Mucosa of descending colon (tissue), 3 donors: ENCODE measurements at places on chromosomes 11 and 22.

DNA sequence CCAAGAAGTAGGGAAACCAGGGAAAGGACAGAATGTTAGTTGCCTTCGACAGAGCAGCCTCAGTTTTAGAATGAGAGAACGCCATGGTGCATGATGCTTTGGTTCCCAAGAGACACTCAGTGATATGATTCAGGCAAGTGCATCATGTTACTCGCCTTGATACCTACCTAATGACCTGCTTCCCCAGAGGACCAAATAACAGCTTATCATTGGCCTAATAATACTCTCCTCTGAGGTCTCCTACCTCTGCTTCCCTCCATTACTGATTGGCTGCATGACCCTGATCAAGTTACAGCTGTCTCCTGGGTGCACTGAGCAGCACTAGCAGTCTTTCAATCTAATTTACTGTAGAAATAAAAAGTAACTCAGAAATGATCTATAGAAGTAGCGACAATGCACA is 979.7 kb upstream of the FAT3 start:
- DNase-seq = no peak

DNA sequence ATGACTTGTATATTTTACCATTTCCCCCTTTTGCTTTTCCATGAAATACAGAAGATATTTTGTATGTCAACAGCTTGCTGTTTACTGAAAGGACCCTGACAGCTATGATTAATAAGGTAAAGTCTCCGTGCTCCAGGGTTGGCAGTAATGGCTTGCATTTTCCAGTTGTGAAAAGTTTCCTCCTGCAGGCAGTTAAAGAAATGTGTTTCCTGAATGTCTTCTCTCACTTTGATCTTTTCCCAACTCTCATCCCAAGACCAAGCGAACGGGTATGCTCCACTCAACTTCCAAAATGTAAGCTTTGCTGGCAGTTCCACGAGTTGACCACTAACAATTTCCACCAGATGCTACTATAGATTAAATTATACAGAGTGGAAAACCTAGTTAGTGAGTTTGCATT is 8.9 kb downstream of the FIBIN start:
- DNase-seq = no peak

DNA sequence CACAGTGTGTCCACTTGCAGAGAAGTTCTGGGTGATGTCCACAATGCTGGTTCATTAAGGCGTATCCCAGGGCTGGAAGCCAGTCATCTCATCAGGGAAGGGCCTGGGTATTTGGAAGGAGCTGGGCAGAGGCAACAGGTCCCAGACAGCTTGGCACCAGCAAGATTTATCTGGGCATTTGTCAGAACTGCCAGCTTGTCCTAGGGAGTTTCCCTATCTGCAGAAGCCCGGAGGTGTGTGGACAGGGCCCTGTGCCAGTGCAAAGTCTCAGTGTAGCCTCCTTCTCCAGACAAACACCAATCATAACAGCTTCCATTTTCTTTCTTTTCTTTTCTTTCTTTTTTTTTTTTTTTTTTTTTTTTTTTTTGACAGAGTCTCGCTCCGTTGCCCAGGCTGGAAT is 125.3 kb upstream of the TIMP3 start:
- no peak for DNase-seq

DNA sequence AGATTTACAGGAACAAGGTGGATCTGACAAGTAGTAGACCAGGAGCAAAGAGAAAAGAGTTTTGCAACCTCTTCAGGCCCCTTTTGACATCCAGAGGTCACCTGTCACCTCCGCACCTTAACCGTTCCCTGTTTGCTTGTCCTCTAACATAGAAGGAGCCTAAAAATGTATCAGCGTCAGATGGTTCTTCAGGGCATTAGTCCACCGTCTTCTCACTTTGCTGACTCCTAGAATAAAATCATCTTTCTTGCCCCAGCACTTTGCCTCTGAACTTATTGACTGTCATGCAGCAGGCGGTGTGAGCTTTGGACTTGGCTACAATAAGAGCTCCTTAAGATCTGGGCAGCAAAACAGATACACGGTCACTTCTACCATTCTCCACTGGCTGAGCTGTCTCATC is 339.7 kb upstream of the B3GAT1 start:
- DNase-seq = no peak

DNA sequence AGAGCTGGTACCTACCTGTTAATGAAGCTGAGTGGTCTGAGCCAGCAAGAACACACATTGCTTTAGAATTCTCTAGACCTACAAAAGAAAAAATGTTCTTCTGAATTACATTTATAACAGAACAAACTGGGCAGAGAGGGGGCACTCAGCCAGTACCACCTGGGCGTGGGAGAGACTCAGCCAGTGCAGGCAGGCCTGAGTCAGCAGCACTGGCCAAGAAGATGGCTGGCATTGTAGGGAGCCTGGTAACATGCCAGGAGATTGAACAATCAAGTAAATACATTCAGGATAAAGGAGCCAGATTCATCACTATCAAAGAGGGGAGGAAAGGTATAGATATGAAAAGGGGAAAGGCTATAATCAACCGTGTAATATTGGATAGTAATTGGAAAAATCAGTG is 19.9 kb downstream of the SERGEF start:
- no peak for DNase-seq

DNA sequence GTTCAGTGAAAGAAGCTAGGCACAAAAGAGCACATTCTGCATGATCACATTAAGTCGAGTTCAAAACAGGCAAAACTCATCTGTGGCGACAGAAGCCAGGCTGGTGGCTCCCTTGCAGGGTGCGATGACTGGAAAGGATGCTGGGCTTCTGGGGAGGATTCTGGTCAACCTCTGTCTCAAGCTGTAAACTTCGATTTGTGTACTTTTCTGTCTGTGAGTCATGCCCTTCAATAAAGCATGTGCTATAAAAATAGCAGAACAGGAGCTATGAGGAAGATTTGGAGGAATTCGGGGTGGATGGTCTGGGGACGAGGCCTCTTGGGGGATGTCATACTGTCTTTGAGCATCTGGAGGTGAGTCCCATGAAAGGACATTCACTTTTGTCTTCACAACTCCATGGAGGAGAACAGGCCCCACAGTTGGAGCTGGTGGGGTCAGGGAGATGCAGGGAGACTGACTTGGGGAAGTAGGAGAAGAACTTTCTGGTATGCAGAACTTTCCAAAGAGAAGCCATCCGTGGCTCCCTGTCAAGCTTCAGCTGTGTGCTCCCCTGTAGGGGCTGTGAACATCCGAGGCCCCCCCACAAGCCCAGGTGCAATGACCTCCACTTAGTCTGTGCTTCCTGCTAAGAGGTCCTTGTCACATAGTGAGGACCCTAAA is 77.8 kb upstream of the LINC01488 start:
- peak; percentile 29 for DNase-seq

- DNase-seq = no peak
These were observed 25.1 kb downstream of the MRGPRG start for GRCh38 chr11:3193373-3194015.

DNA sequence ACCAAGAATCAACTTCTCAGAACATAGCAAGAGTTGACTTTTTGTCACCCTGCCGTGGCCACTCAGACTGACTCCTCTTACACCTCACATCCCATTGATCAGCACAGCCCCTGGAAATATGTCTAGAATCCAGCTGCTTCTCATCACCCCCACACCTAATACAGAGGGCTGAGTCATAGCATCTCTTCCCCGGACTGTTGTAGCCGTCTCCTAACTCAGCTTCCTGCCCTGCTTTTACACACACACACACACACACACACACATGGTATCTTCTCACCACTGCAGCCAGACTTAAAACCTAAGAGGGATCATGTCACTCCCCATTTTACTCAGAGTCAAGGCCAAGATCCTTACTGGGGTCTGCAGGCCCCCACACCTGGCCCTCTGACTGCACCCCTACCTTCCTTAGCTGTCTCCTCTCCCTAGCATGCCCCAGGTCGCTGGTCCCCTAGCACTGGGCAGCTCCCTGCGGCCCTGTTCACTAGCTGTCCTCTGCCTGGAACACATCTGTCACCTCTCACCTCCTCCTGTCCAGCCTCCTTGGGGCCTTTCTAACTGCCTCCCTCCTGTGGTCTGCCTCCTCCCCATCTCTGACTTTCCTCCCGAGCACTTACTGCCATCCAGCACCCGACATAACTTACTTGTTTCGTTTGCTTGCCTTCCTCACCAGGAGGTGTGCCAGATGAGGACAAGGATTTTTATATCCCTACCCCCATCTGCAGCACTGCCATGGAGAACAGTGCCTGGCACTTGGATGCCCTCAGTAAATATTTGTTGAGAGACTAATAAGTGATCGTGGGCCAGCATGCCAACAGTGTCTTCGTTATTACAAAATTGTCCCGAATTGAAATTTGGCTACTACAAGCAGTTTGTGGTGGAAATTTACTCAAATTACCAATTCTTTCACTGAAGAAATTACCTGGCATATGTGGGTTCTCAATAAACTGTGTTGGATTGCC is 61.9 kb downstream of the BMAL1 start:
- DNase-seq = no peak

DNA sequence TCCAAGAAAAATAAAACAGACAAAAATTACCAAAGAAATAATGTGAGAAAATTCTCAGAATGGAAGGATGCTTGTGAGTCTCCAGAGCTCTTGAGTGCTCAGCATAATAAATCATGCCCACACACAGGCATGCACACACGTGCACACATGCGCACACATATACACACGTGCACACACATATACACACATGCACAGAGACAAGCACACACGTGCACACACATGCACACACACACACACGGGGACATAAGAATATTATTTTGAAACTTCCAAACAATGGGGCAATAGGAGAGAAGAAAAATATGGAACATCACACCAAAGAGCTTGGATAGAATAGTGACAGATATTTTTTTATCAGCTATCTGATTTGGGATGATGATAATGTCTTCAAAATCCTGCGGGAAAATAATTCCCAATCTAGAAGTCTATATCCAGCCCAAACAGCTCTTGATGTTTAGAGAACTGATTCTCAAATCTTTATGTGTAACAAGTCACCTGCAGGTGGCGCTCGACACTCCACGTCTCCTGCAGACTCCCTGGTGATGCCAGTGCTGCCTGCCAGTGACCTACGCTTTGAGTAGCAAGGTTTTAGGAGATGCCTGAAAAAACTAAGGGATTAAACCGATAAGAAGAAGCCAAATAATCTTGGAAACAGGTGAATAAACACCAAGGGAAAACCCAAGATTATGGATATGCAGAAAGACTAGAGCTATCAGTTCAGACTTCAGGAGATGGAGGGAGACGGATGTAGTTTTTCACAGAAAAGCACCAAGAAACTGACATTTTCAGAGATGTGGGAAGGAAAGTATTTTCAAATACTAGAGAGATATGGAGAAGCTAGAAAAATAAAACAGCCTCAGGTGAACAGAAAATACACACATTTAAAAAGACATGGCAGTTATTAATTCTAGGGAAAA is 743.6 kb downstream of the ETS1 start:
- peak; percentile 90 for DNase-seq

DNA sequence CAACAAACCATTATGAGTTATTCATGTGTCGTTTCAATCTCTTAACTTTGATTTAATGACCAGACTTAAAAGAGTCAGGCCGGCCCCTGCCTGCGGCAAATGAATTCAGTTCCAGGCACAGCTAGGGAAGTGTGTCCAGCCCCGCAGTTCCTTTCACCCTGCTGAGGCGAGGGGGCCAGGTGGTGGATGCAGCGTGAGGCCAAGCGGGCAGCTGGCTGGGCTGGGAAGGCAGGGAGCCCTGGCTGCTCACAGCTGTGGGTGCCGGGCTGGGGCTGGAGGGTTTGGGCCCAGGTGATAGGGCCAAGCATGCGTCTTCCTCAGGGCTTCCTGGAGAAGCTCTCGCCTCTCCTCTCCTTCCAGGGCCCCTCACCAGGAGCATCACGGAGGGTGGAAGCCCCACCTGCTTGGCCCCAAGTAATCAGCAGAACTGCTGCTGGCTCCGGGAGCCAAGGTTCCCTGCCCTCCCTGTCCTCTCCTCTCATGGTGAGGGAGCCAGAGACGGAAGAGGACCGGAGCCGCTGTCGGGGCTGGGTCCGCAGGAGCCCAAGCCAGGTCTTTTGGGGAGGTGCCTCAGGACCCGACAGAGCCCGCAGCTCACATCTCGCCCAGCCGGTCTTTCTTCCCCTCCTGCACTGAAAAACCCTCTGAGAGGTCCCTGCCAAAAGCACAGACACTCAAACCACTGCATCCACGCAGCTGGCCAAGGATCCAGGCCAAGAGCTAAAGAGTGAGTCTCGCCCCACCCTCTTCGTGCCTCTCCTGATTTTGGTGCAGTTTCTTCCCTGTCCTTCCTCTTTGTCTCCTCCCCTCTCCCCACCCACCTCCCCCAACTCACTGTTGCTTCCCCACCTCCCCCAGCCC is 97.0 kb downstream of the ST3GAL4 start:
- no peak for DNase-seq

GRCh38 chr11:24286238-24286637 is 210.6 kb upstream of the LUZP2 start:
- DNase-seq = no peak

DNA sequence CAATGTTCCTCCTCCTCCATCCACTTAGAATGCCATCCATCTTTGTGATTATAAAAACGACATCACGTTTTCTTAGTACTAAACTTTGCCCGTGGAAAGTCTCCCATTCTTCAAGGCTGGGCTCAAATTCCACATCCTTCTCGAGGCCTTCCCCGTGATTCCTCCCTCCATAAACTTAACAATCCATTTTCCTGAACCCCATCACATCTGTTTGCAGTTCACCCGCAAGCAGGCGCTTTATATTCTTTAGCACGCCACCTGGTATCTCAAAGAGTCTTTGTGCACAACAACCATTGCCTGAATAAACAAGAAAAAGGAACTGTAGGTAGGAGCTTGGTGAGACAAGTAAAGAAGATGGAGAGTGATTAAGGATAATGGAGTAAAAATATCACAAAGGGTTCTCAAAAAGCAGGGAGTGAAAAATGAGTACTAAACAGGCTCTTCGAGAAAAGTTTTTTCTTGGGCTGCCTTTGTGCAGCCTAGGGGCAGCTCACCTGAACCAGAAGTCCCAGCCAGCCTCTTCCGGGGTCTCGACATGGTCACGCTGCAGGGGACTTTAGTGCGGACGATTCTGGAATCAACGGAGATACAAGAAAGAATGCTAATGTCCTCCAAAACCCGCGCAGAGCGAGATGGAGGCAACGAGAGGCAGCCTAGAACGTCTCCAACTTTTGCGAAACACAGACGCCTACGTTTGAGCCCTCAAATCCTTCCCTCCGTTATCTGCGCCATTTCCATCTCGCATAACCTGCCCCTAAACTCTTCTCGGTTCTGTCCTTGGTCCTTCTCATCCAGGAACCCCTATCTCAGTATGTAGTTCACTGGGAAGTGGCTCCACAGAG is 585 bp downstream of the THYN1 start:
- peak; percentile 38 for DNase-seq

GRCh38 chr11:9601037-9601875 is 27.8 kb downstream of the WEE1 start:
- DNase-seq = no peak

GRCh38 chr11:97269527-97269926 is 879.7 kb downstream of the JRKL start:
- DNase-seq = no peak

DNA sequence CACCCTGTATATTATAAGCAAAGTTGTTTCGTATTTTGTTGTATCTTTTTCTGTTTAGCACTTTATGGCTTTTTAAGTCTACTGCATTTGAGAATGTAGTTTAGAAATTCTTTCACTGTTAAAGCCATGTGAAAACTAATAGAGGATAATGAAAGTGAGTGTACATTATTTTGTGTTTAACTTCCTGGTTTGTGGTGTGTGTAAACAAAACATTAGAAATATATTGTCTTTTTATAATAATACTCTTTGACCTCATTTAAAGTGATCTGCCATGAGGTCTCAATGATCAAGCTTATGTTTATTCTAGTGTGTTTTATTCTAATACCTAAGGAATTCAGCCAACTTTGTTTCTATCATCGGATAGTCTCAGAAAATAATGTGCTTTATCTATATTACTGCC is 27.4 kb upstream of the TMEM45B start:
- no peak for DNase-seq

GRCh38 chr11:101723371-101723770 is 139.6 kb upstream of the TRPC6 start:
- no peak for DNase-seq
